ENCODE measurements at places on chromosomes 1 and 21.

DNA sequence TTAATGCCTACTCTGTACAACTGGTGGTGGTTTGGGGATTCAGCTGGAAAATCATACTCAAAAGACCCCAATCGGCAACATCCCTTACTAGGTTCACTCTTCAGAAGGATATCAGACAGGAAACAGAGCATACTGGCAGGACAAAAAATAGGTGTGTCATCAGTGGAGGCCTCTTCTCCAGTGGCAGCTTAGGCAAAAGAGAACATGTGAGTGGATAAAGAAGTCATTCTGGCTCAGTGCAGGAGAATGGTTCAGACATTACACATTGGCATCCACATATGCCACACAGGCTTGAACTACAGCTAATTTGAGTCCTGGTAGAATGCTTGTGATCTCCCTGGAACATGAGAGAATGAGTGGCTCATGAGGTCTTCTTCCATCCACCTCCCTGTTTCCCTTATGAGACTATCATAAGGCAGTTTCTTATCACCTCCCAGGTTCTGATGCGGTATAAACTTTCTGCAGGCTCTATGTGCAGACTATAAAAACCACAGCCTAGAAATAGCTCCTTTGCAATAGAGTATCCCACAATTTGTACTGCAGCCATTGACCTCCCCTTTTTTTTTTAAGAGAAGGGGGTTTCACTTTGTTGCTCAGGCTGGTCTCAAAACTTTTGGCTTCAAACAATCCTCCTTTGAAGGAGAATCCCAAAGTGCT lies 24.7 kb downstream of the VAMP4 start:
- no peak for DNase-seq

DNA sequence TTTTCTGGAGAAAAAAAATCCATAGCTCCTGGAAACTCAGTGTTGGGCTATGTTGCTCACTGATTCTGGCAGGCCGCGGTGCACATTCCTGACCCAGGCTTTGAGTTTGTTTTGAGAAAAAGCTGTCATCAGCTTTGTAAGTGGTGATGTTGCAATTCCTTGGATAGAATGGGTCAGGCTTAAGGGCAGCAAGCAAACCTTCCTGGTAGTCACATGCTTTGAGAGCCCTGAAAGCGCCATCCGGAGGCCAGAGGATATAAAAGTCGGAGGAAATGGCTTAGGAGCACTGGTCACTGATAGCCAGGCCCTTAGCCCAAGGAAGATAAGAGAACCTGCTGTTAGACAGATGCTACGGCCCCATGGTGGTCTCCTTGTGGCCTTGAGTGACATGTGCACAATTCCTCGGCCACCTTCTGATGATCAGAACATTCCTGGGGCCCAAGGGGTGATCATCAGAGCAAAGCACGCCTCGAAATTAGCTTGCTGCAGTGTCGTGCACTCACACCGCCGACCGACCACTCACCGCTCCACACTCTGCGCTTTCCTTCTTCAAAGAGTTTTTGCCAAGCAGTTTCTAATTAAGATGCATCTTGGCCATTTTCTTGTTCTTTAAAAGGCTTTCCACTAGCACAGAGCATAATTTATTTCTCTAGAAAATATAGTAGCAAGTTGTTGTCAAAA lies 78.6 kb downstream of the MAN1C1 start:
- DNase-seq = no peak

GRCh38 chr1:41953291-41953690 lies 34.6 kb upstream of the HIVEP3 start:
- DNase-seq = no peak

DNA sequence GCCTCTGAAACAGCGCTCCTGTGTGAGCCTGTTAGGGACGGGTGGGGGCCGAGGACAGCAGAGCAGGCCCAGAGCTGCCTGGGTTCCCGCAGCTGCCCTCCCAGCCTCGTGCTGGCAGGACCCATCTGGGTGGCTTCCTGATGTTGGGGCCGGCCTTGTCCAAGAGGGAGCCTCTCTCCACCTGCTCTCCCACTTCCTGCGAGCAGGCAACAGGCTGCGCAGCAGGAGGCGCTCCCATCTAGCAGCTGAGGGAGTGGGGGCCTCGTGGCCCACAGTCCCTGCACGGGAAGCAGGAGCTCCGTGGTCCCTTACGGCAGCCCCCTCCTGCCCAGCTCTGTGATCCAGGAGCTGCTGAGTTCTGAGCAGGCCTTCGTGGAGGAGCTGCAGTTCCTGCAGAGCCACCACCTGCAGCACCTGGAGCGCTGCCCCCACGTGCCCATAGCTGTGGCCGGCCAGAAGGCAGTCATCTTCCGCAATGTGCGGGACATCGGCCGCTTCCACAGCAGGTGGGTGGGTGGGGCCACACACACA lies 68.0 kb downstream of the TRIM11 start:
- DNase-seq = no peak

DNA sequence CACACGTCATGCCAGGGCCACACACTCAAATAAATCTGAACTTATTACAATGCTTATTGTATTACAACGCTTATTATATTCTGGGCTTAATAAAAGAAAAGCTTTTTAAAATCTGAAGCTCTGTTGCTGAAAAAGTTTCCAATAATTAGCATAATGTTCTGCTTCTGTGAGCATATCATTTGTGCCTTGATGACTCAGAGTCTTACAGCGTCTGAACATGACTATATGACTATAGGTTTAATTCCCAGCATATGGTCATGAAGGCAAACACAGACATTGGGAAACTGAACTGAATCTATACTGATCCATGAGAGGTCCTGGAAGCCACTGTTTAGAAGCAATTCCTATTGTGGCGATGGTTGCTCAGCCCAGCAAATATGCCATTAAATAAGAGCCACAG lies 66.3 kb downstream of the SIM2 start:
- no peak for DNase-seq

DNA sequence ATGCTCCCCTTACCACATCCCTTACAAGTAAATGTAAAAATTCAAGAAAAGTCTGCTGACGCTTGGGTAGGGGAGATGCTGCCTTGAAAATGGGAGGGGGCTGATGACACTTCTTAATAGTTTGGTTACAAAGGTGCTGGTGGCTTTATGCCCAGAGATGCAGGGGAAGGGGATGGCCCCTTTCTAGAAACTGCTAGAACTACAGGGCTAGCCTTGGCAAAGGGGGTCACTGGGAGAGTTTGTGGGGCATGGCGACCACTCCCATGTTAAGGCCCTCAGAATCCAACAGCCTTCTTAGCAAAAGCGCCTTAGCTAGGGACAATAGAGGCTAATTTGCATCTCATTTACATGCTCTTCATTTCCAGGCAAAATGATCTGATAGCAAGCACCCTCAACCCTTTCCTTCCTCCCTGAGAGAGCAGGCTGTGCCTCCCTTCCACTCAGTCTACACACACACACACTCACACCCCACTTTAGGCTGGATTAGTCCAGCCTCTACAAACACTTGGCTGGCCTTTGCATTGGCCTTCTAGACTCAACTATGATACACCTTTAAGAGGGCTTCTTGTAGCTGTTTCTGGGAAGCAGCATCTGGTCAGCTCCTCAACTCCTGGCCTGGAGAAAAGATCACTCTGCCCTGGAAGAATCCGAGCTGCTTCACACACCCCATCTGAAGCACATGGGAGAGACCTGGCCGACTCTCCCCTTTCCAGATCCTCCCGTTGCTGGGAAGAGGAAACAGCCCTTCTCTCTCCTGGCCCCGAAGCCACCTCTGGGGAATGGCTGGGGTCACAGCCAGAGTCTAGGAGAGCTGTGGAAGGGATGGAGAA lies 1.7 kb downstream of the SEMA6C start:
- DNase-seq = no peak

GRCh38 chr1:9728451-9729295 lies 77.1 kb downstream of the PIK3CD start:
- DNase-seq = no peak

- no peak for DNase-seq
Observed at GRCh38 chr21:45611296-45611695, 32.2 kb upstream of the PCBP3 start.

DNA sequence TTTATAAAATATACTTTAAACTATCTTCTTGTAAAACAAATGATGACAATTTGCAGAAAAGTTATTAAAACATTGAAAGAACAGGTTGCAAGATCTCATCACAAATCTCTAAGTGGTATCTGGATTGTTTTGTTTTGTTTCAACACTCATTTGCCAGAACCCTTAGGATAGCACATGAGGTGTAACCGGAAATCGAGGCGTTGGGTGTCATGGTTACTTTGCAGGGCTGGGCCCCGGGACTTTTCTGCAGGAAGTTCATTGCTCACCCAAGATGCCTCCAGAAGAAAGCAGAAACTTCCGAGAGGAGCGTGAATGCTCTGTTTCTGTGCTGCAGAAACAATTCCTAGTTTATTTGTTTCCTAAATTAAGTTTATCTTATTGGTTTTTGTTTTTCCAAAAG lies 2.5 kb downstream of the DISC1 start:
- no peak for DNase-seq

GRCh38 chr1:31954607-31955283 lies 16.6 kb upstream of the PTP4A2 start:
- no peak for DNase-seq

GRCh38 chr1:161921990-161922389 lies 101.7 kb downstream of the OLFML2B start:
- no peak for DNase-seq

DNA sequence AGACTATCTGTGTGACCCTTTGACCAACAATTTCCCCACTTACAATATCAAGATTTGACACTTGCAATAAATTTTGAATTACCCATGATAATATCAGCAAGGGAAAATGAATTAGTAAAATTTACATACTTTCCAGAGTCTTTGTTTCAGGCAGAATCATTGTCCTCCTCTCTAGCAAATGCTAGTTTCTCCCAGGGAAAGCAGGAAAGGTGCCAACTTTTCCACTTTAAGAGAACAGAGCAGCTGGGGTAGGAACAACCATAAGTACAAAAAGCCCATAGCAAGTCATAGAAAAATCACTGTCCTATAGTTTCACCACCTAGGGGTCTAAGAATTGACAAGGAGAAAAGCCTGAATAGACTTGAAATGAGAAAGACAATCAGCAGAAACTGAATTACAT lies 67.1 kb upstream of the GUCA2B start:
- no peak for DNase-seq

DNA sequence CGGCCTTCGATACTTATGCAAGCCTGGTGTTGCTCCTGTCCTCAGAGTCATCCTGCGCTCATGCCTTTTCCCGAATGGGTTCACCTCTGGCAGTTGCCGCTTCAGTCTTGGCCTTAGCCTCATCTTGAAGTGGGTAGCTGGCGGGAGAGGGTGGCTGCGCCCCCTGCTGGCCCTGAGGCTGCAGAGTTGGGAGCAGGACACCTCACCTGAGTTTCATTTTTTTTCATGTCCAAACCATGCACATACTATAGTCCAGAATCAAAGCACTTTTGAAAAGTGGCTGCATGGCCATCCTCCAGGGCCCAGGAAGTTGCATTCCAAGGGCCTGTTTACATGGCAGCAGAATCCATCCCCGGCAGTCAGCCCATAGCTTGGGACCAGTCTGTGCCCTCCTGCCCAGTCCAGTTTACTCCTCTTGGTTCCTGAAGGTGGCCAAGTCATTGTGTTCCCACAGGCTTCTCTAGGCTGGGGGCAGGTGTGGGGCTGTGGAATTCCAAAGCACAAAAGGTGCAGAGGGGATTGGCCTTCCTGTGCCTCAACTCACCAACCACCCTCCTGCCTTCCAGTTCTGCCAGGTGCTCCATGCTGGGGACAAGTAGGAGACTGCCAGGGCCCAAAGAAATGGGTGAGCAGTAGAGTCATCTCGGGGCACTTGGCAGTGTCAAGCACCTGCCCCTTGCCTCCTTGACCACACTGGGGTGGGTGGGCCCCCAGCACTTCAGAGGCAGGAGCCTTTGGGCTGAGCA lies 44.0 kb downstream of the YARS1 start:
- DNase-seq = peak; percentile 53

GRCh38 chr1:112696578-112697314 lies 10.2 kb downstream of the RHOC start:
- no peak for DNase-seq

DNA sequence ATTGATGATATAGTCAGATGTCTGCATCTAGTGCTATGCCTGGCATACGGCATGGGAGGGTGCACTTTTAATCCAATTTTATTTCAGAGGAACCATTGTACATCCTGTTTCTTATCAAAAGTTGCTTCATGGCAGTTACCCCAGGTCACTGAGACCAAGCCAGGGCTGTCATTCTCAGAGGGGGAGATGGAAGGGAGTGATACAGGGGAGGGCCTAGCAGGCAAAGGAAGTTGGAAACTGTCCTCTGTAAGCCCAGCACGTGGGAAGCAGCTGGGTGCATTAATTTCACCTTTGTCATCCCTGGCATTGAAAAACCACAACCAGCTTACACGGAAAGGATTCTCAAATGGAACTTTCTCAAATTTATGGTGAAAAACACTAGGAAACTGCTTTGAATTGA lies 458.7 kb upstream of the ADAMTS5 start:
- no peak for DNase-seq

- DNase-seq = no peak
Observed at GRCh38 chr21:31260790-31261189, 83.3 kb downstream of the TIAM1 start.

- DNase-seq = no peak
Observed at GRCh38 chr1:85607126-85607920, 26.8 kb downstream of the CCN1 start.

DNA sequence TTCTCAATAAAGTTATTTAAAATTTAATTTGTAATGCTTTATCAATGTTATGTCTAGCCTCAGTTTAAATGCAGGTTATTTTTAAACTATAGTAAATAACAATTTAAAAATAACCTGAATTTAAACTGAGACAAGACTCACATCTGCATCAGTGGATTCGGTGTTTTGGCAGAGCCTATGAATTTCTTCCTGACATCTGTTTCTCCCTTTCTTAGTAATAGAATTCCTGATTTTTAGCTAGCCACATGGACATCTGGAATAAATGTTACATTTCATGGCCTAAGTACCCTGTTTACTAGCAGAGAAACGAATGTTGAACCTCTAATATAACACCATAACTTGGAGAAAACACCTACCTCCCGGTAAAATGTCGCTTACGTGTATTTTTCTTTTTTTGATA lies 1141.6 kb upstream of the ADGRL2 start:
- no peak for DNase-seq

GRCh38 chr1:203084588-203085527 lies 954 bp downstream of the MYOG start:
- DNase-seq = no peak

GRCh38 chr1:183830389-183830788 lies 25.5 kb downstream of the RGL1 start:
- DNase-seq = no peak

DNA sequence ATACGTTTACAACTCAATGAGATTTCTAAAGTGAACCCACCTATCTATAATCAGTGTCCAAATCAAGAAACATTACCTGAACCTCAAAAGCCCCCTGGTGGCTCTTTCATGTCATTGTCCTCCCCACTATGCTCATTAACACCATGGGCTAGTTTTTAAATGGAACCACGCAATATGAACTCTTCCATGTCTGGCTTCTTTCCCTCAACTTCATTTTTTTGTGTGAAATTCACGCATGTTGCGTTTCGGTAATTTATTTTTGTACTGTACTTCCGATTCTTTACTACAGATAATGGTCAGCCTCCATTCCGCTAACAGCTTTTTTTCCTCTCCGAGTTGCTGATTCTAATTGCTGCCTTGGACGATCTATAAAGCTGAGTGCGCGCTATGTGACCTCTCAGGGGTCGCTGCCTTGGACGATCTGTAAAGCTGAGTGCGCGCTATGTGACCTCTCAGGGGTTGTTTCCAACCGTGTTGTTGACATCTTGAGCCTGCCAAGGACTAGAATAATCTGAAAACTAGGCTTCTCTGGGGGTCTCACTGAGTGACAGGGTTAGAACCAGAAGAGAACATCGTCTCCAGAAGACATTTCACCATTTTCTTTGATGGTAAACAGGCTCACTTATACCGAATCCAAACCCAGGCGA lies 1.1 kb upstream of the CACYBP start:
- DNase-seq = peak; percentile 80

- DNase-seq = no peak
Observed at GRCh38 chr21:42149656-42150473, 69.1 kb upstream of the ABCG1 start.

Data from NCI-H524 (cell line).